AG08395 (cell line): ENCODE measurements at places on chromosomes 3 and 15.

GRCh38 chr15:58311556-58311955 is 120.2 kb upstream of the LIPC start:
- no peak for DNase-seq

DNA sequence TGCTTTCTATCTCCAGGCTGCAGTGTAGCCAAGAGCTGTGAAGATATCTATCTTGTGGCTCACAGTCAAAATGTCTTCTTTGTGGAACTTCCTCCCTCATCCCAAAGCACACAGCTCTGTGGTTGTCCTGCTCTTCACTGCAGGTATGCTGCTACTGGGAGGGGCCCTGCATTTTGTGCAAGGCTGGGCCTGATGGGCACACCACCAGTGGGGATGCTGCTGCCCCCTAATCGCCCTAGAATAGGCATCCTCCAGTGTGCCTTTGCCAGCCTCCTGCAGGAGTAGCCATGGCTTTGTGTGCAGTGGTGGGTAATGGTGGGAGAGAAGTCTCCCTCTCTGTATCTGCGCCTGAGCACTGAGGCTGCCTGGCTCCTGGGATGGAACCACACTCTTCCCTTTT is 297.3 kb downstream of the DOCK3 start:
- DNase-seq, result no peak

DNA sequence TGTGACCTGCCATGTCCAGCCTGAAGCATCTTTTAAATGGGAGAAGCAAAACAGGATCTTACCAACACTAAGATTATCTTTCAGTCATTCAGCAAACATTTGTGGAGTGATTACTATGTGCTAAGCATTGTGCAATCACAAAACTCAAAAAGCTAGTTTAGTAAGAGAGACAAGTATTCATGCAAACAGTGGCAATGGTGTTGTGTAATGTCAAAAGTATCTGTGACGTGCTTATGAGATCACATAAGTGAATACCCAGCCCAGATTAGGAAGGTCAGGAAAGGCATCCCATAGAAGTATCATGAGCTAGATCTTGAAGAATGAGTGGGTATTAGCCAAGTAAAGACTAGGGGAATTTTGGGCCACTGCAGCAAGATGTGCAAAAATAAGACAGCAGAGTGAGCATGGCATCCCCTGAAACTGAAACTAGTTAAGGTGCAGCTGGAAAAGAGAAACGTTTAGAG is 32.1 kb downstream of the SEC62 start:
- peak; percentile 58 for DNase-seq

DNA sequence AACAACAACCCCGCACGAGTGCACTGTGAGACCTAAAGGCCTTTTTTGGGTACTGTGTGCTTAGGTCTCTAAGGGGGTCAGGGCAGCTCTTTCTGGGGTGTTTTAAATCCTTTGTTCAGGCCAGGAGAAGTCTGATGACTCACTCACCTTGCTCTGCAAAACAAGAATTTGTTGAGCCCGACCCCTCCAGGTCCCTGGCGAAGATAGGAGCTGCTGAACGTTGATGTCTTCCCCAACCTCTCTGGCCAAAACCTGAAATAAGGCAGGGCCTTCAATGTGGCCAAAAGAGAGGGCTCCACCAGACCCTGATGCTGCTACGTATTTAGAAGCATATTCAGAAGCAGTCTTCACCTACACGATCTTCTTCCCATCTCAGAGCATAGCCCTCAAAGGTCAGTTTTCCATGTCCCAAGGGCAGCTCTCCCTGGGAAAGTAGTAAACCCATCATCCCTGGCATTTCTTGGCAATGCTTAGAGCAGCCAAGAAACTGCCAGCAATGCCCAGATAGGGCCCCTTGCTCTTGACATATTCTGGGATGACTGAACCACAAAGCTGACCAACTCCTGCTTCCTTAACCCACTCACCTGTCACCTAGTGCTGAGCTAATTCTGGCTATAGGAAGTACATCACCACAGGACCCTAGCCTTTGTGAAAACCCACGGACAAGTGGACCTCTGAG is 27.1 kb downstream of the CCDC13 start:
- no peak for DNase-seq

GRCh38 chr3:61094608-61095007 is 156.6 kb downstream of the FHIT start:
- no peak for DNase-seq

GRCh38 chr3:143207338-143207961 is 87.9 kb downstream of the CHST2 start:
- DNase-seq, result peak; percentile 57

DNA sequence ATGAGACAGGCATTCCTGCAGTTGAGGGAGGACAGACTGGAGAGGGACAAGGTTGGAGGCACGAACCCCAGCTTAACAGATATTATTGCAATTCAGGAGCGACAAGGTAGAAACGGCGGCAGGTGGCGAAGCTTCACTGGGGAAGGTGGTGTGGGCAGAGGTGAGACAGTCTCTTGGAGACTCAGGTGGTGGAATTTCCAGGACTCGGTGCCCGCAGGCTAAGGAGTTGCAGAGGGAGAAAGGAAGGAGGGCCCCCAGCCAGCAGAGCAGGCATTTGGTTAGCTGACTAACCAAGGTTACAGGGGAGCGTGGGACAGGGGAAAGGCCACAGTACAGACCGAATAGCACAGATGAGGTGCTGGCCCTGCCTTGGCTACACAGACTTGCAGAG is 3.0 kb downstream of the FAM174B start:
- DNase-seq, result no peak
